ENCODE measurements at places on chromosomes 1 and 21.
A peak's percentile ranks its signal among the peaks of the same experiment; 100 is the strongest.

DNA sequence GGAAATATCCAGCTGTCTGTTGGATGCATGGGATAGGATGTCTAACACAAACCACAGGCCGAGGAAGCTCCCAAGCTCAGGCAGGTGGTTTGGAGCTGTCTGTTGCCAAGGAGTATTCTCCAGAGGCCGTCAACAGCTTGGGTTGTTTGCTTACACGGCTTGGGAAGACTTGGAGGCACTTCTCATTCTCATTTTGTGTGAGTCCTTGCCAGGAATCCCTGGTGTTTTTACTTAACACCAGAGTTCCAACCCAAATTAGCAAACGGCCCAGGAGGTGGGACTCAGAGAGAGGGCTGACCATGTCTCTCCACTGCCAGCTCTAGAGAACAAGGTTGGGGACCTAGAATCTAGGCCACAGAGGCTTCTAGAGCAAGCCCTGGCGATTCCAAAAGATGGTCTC, 72.7 kb upstream of the FAM20B start:
- DNase-seq, result no peak

- no peak for DNase-seq
Measured at GRCh38 chr1:245752561-245752960, 597.8 kb downstream of the KIF26B start.

- no peak for DNase-seq
Measured at GRCh38 chr1:107535091-107535490, 394.3 kb downstream of the NTNG1 start.

DNA sequence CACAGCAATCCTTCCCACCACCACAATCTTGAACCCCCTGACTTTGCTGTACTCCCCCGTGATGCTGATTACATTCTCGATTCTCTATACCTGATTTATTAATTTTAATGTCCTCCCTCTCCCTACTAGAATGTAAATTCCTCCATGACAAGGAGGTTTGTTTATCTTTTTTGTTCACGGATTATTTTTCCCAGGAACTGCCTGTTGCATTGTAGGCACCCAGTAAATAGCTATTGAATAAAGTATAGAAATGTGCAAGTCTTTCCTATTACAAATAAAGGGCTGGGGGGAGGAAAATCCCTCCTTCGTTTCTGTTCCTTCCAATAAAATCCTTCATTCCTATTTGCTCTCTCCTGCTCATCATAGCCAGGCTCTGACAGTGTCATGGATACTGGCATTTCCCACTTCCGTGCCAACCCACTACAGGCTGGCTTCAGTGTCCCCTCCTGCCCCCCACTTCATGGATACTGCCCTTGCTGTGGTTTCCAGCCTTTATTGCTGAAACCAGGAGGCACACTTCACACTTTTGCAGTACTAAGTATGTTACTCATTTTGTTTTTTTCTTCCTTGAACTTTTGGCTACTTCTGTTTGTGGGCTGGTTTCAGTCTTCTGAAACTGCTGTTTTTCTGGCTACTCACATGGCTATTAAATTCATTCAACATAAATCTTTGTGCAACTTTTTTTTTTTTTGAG, 7.5 kb downstream of the KIF1B start:
- no peak for DNase-seq

DNA sequence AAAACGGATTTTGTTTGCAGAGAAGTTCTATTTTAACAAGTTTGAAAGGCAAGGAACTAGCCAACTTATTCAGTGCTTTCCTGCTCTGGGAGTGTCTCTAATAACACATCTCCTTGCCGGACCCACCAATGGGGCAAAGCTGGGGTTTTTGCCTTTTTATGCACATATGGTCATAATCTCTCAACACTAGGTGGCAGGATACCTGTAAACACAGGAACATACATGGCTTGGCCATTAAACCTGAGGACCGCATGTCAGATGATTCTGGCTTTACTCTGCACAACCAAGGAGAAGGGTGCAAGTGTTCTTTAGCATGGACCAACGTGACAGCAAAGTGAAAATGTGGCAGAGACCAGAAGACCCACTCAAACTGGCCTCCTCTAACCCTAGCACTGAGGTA, 4.9 kb downstream of the TMEM9 start:
- DNase-seq, result peak; percentile 37

DNA sequence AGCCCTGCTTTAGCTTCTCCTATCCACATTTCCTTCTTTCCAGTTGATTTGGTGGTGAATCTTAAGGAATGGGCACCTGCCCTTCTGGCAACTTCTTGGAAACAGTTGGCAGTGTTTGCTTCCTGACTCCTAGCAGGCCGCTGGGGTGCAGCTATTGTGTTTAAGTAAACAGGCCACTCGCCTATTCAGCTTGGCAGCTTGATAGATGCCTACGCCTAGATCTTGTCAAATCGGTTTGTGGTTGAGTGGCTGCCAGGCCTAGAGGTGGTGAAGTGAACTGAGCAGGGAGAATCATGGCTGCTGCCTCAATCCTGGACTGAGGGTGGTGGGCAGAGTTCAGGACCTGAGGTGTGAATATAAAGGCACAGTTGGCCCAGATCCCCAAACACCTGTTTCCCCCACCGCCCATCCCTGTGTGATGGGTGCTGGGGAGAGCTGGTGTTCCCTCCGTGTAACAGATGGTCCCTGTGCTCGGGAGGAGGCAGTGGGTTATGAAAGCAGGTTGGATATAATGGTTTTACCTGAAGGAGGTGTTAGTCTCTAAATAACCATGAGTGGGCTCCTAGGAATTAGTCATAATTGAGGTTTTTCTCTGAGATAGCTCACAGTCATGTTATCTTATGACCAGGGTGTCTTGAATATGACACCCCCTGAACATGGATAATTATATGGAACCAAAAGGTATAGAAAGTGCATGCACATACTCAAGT, 940 bp upstream of the PLA2G2C start:
- DNase-seq, result no peak

- no peak for DNase-seq
Measured at GRCh38 chr1:233435622-233436021, 108.1 kb downstream of the MAP3K21 start.

- DNase-seq, result peak; percentile 13
Measured at GRCh38 chr21:35204850-35205541, 155.9 kb upstream of the RUNX1 start.

- DNase-seq, result no peak
Measured at GRCh38 chr1:6465461-6466005, 440 bp downstream of the TNFRSF25 start.

DNA sequence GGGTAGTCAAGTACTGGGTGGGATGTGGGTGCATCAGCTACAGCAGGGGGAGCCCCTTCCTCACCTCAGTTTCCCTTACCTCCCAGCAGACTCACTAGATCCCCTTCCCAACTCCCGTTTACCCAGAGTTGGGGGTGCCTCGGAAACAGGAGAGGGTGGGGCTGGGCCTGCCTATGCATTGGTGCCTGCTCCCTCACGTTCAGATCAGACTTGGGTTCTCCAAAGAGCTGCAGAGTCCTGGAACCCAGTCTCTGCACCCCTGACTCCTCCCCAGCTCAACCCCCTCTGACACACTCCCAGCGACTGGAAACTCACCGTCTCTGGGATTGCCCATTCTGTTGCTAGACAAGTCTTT, 6.0 kb downstream of the FOXO6 start:
- no peak for DNase-seq

GRCh38 chr1:94693029-94693428, 127.1 kb upstream of the SLC44A3 start:
- no peak for DNase-seq

- DNase-seq, result no peak
Measured at GRCh38 chr1:205579711-205580110, 52.1 kb downstream of the ELK4 start.

DNA sequence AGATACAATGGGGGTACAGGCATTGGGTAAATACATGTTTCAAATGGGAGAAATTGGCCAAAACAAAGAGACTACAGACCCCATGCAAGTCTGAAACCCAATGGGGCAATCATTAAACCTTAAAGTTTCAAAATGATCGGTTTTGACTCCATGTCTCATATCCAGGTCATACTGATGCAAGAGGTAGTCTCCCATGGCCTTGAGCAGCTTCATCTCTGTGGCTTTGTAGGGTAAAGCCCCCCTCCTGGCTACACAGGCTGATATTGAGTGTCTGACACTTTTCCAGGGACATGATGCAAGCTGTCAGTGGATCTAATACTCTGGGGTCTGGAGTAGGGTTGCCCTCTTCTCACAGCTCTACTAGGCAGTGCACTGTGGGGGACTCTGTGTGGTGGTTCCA, 286.1 kb downstream of the LRRIQ3 start:
- no peak for DNase-seq

GRCh38 chr1:247421074-247421473, 5.1 kb downstream of the NLRP3 start:
- DNase-seq, result no peak

GRCh38 chr1:1000357-1001056, 610 bp upstream of the HES4 start:
- peak; percentile 74 for DNase-seq

- DNase-seq, result no peak
Measured at GRCh38 chr1:53708687-53709086, 30.3 kb downstream of the GLIS1 start.

- no peak for DNase-seq
Measured at GRCh38 chr1:17874710-17875109, 119.6 kb downstream of the ACTL8 start.

GRCh38 chr1:17119773-17120480, 676 bp upstream of the PADI2 start:
- no peak for DNase-seq

GRCh38 chr1:170776777-170777176, 112.8 kb downstream of the PRRX1 start:
- no peak for DNase-seq

GRCh38 chr1:39692152-39693074, 1.2 kb upstream of the HPCAL4 start:
- no peak for DNase-seq

GRCh38 chr1:156944848-156945247, 24.4 kb downstream of the LRRC71 start:
- DNase-seq, result no peak

DNA sequence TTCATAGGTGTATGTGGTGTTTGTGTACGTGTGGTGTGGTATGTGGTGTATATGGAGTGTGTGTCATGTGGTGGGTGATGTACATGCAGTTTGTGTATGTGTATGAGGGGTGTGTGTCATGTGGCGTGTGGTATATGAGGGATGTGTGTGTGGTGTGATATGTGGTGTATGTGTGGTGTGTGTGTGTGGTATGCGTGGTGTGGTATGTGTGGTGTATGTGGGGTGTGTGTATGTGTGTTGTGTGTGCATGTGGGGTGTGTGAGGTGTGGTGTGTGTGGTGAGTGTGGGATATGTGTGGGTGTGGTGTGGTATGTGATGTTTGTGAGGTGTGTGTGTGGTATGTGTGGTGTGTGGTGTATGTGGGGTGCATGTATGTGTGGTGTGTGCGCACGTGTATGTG, 272.4 kb downstream of the PCP4 start:
- no peak for DNase-seq

- DNase-seq, result no peak
Measured at GRCh38 chr21:28805885-28806284, 186.8 kb downstream of the LTN1 start.

DNA sequence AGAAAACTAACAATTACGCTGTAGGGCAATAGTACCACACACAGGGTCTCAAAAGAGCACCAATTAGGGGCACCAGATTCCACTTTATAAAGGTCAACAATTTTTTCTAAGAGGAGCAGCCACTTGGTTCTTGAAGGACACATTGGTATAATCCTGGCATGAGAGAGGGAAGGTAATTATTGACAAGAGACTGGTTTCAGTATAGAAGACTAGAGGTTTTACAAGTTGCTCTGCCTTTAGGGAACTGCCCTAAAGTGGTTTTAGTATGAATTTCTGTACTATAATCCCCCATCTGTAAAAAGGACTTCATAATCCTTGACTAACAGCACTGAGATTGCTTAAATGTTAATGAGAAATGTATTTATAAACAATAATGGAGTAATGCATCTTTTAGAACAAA, 648.5 kb upstream of the PTBP2 start:
- DNase-seq, result no peak

DNA sequence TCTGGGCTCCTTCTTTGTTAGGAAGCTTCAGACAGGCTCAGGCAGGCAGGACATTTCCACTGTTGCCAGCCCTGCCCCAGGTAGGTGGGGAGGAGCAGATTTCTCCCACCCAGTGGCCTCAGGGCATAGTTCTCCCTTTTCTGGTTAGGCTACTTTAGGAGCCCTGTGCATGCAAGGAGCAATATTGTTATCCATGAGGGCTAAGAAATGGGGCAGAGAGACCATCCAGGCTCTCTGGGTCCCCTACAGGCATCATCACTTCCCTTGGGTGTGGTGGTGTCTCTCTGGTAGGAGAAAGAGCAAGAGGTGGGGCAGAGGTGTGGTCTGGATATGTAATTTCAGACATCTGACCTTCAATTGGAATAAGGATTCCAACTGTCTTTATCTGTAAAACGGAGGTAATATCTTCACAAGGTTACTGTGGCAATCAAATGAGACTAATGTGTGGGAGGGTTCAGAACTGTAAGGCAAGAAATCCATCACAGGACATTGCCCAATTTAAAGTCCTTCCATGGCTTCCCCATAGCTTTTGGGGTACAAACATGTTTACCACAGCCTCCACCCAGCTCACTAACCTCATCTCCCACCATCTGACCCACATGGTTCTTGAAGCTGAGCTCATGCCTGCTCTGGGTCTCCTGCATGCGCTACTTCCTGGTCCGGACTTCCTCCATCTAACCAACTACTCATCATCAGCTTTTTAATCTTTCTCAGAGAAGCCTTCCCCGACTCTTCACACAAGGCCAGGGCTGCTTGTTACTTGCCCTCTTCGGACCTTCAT, 26.1 kb downstream of the PCAT6 start:
- no peak for DNase-seq

- DNase-seq, result no peak
Measured at GRCh38 chr1:77373702-77374101, 91.9 kb downstream of the AK5 start.

GRCh38 chr1:64527786-64528185, 57.9 kb downstream of the CACHD1 start:
- DNase-seq, result no peak

Measured in naive thymus-derived CD8-positive, alpha-beta T cell (primary cell).